ENCODE measurements at places on chromosomes 1 and 21.
A peak's percentile ranks its signal among the peaks of the same experiment; 100 is the strongest.

GRCh38 chr1:204714194-204714860 is 28.8 kb upstream of the LRRN2 start:
- DNase-seq = no peak

- no peak for DNase-seq
Measured at GRCh38 chr1:2817784-2818564, 16.5 kb upstream of the TTC34 start.

DNA sequence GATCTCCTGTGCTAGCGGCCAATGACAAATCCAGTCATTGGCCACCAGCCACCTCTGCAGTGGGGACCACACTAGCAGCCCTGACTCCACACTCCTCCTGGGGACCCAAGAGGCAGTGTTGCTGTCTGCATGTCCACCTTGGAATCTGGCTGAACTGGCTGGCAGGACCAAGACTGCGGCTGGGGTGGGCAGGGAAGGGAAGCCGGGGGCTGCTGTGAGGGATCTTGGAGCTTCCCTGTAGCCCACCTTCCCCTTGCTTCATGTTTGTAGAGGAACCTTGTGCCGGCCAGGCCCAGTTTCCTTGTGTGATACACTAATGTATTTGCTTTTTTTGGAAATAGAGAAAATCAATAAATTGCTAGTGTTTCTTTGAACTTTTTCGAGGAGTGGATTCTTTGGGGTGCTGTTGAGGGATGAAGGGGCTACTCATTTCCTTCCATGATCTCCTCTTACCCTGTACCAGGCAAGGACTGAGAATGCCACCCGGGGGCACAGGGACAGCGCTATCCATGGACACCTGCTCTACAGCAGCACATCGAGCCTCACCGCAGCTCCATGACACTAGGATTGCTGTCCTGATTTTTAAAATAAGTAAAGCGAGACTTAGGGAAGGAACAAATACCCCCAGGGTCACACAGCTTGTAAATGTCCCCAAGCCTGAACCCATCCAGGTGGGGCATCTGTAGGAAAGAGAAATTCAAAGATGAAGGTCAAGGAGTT is 44.7 kb downstream of the TNNT2 start:
- no peak for DNase-seq

DNA sequence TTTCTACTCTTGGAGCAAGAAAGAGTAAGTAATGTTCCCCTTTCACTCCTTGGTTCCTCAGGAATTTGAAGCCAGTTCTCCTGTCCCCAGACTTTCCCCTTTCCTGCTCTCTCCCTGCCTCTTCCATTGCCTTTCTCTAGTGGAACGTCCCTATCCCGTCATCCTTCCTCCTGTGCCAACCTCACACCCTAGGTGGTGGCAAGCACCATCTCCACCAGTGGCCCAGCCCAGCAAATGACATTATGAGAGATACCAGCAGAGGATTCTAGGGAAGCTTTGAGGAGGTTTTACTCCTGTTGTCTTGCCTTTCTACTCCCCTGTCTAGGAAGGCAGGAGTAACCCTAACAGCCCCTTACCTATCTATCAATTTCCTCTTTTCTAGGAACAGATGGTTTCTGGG is 8.1 kb upstream of the TACSTD2 start:
- DNase-seq = no peak

DNA sequence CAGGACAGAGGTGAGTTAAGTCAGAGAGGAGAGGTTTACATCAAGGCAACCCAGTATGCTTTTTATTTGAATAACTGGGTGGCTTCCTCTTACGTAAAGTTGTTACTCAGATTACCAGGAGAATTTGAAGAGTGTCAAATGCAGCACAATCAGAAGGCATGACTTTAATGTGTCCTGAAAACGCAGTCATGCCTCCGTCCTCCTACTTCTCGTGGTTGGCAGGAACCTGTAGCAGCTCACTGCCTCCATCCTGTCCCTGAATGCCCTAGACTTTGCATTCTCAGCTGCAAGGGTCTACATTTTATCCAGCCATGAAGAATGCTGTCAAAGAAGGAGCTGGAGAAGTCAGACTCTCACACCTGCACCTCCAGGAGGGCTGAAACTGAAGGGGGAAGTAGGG is 66.7 kb downstream of the MIS18A start:
- DNase-seq = no peak

- DNase-seq = no peak
Measured at GRCh38 chr1:151763990-151764389, 694 bp upstream of the MRPL9 start.

- DNase-seq = peak; percentile 57
Measured at GRCh38 chr1:93907718-93908117, 1.5 kb downstream of the GCLM start.

DNA sequence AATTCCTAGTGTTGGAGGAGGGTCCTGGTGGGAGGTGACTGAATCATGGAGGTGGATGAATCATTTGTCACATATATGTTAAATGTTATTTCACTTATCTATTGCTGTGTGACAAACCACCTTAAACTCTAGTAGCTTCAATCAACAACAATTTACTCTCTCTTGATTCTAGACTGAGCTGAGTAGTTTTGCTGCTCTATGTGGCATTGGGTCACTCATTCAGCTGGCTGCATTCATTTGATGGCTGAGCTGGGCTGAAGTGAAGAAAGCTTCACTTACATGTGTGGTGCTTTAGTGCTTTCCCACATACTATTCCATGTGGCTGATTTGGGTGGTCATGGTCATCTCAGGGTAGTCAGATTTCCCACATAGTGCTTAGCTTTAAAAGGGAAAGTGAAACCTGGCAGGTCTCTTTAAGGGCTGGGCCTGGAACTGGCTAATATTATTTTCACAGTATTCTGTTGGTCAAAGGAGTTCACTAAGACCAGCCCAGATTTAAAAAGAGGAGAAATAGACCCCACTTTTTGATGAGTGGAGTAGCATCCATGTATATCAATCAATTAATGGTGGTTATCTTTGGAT is 10.5 kb downstream of the DNAH14 start:
- peak; percentile 44 for DNase-seq

DNA sequence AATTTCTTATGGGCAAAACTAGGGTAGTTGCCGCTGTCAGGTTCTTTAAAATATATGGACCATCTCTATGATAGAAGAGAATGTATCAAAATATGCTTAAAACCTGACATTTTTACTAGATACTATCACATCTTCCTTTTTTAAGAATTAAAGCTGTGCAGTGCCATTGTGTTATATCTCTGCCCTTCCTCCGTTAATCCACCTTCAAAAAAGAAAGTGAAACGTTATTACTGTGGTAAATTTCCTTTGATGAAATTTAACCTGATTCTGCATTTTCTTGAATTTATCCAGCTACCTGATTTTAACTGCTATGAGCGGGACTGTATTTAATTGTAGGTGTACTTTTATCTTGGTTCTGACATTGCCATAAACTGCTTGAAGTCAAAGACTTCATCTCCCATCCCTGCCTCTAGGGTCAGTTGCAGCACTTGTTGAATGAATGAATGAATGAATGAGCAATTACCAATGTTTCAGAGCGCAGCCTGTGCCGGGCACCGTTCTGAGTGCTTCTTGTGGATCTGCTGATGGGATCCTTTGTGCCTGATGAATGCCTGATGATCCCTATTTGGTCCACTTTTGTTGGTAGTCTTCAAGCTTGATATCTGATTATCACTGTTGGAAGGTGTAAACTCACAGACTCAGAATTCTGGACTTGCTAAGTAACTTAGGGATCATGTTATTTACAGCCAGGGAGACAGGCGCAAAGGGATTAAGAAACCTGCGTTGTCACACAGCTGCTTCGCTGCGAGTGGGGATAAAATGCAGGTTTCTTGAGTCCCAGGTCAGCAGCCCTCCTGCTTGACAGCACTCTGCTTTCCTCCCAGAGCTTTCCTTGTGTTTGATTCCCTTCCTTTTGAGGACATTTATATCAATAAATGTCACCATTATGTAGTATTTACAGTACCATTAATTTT is 30.1 kb downstream of the SMYD2 start:
- no peak for DNase-seq

GRCh38 chr1:171292799-171293198 is 21.2 kb upstream of the FMO4 start:
- DNase-seq = no peak

DNA sequence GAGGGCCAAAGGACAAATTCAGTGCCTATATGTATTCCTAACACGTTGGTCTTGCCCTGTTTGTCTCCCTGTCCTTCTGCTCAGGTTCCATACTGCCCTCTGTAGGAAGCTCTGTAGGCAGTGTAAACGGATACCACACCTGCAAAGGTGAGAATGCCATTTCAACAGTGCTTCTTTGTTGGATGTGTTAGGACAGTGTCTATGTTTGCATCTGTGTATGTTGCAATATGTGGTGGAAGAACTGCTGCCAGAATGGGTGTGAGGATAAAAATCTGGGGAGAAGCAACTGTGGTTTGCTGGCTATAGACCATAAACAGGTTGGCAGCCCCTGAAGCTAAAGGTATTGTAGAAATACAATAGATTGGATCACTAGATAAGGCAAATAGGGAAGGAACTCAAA is 113.1 kb upstream of the BMP8A start:
- no peak for DNase-seq

GRCh38 chr21:19420565-19420964 is 1017.0 kb upstream of the TMPRSS15 start:
- no peak for DNase-seq

GRCh38 chr21:35720208-35720731 is 340.1 kb downstream of the SETD4 start:
- no peak for DNase-seq

GRCh38 chr1:65321879-65322278 is 12.5 kb downstream of the DNAJC6 start:
- no peak for DNase-seq

DNA sequence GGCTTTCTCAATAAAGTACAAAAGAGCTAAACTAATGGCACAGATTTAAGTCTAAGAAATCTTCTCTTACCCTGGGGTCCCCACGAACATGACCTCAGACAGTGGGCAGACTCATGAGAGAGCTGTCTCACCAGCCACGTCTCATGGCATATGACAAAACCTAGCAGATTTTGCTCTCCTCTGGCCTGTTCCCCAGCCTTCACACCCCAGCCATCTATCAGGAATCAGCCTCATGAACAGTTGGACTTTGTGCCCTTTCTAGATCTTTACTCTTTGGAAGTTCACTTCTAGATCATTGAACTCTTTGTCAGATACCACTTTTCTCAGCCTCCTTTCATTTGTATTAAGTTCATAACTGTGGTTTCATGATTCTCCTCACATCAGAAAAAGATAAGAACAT is 14.2 kb upstream of the HSD3B1 start:
- DNase-seq = no peak

GRCh38 chr1:225885336-225885735 is 3.2 kb upstream of the TMEM63A start:
- DNase-seq = no peak

DNA sequence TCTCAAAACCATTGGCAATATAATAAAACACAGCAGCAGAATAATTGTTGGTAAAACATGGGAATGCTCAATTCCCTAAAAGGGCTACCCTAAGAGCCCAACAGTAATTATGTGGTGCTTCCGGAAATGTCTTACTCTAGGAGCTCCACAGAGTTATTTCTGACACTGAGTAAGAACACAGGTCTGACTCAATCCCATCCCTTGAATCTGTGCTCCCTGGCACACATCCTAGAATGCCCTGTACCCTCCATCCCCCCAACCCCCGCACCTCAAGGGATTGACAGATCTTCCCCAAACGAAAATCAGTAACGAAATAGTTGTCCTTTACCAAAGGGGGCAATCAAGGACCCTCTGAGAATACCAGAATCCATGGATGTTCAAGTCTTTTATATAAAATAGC is 71.9 kb downstream of the SMYD2 start:
- no peak for DNase-seq

DNA sequence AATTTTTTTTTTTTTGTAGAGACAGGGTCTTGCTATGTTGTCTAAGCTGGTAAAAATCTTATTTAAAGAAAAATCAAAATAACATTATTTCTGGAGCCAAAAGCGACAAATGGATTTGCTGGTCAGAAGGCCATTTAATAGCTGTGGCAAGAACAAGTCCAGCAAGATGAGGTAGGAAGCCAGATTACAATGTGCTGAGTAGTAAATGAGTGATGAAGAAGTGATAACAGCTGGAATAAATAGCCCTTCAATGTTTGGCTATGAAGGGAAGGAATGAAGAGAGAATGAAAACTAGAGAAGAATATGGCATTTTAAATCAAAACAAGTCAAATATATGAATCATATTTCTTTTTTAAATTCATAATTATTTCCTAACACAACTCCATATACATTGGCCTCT is 34.5 kb downstream of the SYDE2 start:
- no peak for DNase-seq

- DNase-seq = peak; percentile 80
Measured at GRCh38 chr1:223815865-223816264, 29.9 kb downstream of the TP53BP2 start.
